ENCODE measurements at places on chromosomes 11 and 22. TPM values are rescaled to one million over a fixed set of nuclear protein-coding genes. Genes with fewer than 3 reads are reported as not detected.

PTPRJ gene
- 2.4 TPM for total RNA-seq

ZP1 gene
- total RNA-seq = not detected

OR6A2 gene
- 0.07 TPM for total RNA-seq

TPBGL gene
- total RNA-seq = 0.83 TPM

SYTL2 gene
- total RNA-seq = 13.2 TPM

OTOG gene
- not detected for total RNA-seq

TSSC4 gene
- 53.6 TPM for total RNA-seq

DNA sequence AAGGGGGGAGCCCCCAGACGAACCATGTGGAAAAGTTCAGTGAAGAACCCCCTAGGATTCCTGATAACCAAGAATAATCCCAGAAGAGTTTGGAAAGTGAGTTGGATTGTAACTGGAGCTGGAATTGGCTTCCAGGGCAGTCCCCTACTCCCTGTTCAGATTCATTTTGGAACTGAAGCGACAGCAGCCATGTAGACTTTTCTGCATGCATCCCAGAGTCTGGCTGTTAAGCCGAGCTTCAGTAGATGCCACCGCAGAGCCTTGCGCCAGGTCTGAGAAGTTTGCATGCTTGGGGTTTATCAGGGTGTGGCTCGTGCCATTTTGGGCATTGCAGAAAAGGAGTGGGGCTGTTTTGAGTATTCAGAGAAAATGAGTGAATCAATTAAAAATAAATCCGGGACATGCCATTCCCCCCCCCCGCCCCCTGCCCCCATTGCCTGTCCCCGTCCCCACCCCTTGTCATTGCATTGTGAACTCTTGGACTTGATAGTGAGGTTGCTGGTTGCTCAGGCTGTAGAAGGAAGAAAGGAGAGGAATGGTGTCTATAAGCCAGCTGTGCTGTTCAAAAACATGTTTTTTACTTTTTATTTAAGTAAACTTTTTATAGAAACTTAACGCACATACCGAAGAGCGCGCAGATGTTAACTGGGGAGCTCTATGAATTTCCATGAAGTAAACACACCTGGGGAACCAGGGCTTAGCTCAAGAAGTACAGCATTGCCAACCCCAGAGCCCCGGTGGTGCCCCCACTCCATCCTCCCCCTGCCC lies 71.2 kb downstream of the LDLRAD3 start:
- no peaks in the 10 kb centered on the region for H3K4me1 ChIP-seq
- DNase-seq = no peak
- no peaks in the 10 kb centered on the region for H3K36me3 ChIP-seq
- H3K4me3 ChIP-seq = no peak overlapping the region

GRCh38 chr22:49008682-49009235 lies 818.9 kb downstream of the BRD1 start:
- no peaks in the 10 kb centered on the region for H3K4me1 ChIP-seq
- DNase-seq = no peak
- H3K4me3 ChIP-seq = no peak overlapping the region
- no peak overlapping the region for H3K27ac ChIP-seq
- H3K27me3 ChIP-seq = no peaks in the 10 kb centered on the region
- H3K36me3 ChIP-seq = no peaks in the 10 kb centered on the region

DNA sequence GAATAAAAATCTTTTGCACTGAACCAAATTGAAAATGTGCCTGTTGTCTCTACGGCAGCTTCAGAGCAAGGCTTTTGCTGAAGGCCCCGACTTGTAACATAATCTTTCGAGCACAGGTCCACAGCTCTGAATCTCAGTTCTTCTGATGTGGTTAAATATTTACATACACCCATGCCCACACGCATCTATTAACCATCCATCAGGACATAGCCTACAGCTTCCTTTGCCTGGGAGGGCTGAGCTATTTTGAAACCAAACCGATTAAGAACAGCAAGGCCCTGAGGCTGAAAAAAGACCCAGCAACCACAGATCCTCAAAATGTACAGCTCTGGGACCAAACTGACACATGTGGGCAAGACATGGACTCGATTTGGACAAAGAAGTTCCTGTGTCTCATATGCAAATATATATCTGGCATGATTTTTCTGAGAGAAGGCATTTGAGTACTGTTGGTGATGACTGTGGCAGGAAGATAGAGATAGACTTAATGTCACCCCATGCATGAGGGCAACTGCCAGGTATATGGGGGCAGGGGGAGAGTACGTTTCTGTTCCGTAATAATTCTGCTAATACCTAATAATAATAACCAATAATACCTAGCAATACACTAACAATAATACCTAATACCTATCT lies 322.7 kb upstream of the PLET1 start:
- no peaks in the 10 kb centered on the region for H3K36me3 ChIP-seq
- no peak overlapping the region for H3K4me3 ChIP-seq
- peaks cover 20% of the 10 kb centered on the region for H3K4me1 ChIP-seq
- no peaks in the 10 kb centered on the region for H3K27me3 ChIP-seq

- DNase-seq = no peak
- no peak overlapping the region for H3K4me3 ChIP-seq
- H3K27me3 ChIP-seq = peaks cover 8% of the 10 kb centered on the region
- no peak overlapping the region for H3K27ac ChIP-seq
- peaks cover under 1% of the 10 kb centered on the region for H3K4me1 ChIP-seq
- H3K36me3 ChIP-seq = no peaks in the 10 kb centered on the region
Observed at GRCh38 chr11:62931499-62932278, 10.5 kb upstream of the CHRM1 start.
